ENCODE measurements at places on chromosomes 7 and 10. TPM values are rescaled to one million over a fixed set of nuclear protein-coding genes. Genes with fewer than 3 reads are reported as not detected.
A peak's percentile ranks its signal among the peaks of the same experiment; 100 is the strongest.

- no peak for DNase-seq
These were observed 164.9 kb upstream of the AOAH start for GRCh38 chr7:36889182-36889581.

The ADRB1 gene
- total RNA-seq, result 49.8 TPM

The WEE2 gene
- not detected for total RNA-seq

GRCh38 chr10:88415533-88416130 is 167.5 kb downstream of the RNLS start:
- DNase-seq, result no peak

DNA sequence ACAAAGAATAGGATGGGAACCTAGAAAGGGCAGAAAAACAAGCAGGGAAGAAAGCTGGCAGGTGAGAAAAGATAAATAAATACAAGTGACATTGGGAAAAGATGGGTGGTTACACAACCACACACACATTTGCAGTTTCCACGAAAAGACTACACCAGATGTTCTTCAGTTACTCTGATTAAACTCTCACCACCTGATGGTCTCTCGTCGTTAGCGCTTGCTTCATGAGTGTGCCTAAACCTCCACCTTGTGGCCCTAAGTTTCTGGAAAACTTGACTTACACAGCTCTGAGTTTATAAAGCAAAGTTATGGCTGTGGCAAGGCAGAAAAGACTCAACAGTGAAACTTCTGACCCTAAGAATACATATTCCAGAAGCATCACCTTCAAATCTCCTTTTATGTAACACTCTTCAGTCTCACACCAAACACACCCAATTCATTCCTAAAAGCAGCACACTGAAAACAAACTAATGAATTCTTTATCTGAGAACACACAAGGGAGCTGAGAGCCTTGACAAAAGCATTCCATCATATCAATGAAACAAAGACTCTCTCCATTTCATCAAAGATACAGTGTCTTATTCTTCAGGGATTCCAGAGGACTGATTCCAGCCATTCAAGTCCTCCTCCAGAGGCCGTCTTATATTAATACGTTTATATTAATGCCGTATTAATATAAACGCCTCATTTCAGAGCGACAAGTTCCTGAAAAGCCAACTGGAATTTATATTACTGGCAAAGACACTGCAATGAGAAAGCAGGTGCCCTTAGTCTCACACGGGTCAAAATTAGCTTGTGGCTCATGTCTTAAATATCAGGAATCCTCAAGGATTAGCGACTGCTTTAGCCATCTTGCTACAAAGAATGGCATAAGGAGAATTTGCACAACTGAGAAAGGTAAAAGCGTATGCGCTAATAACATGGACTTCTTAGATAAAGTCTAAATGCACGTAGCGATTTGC is 77.6 kb downstream of the RNF216 start:
- no peak for DNase-seq

- no peak for DNase-seq
These were observed 88.7 kb downstream of the OSBPL3 start for GRCh38 chr7:24891311-24891735.

The AKR1C3 gene
- total RNA-seq, result 48.9 TPM

The USP54 gene
- total RNA-seq, result 22.3 TPM

The MLXIPL gene
- 0.41 TPM for total RNA-seq

DNA sequence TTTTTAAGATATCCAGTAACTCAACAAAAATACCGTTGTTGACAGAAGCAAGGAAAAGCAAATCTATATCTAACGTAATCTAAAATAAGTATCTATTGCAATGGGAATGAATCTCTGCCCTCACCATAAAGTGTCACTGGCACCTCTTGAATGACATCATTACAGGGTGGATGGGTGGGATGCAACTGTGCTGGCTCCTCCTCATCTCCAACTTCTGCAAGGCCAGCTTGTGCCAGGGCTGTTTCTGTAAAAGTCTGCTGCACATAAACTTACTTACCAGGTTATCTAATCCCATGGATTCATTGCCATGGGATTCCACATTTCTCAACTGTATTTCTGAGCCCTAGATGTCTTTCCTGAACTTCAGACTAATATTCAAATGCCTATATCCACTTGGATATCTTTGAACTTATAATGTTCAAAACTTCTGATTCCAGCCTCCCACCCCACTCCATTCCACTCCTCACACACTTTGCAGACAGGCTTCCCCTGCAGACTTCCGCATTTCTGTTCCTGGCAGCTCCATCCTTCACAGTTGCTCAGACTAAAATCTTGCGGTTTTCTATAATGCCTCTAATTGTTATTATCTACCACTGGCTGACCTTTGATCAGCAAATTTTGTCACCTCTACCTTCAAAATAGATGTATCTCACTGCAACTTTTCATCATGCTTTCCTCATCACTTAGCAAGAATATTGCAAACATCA is 10.7 kb downstream of the FGL2 start:
- DNase-seq, result no peak

- no peak for DNase-seq
These were observed 175.1 kb downstream of the COBL start for GRCh38 chr7:51141451-51142003.

GRCh38 chr7:110522061-110522760 is 568.7 kb upstream of the LRRN3 start:
- DNase-seq, result no peak

DNA sequence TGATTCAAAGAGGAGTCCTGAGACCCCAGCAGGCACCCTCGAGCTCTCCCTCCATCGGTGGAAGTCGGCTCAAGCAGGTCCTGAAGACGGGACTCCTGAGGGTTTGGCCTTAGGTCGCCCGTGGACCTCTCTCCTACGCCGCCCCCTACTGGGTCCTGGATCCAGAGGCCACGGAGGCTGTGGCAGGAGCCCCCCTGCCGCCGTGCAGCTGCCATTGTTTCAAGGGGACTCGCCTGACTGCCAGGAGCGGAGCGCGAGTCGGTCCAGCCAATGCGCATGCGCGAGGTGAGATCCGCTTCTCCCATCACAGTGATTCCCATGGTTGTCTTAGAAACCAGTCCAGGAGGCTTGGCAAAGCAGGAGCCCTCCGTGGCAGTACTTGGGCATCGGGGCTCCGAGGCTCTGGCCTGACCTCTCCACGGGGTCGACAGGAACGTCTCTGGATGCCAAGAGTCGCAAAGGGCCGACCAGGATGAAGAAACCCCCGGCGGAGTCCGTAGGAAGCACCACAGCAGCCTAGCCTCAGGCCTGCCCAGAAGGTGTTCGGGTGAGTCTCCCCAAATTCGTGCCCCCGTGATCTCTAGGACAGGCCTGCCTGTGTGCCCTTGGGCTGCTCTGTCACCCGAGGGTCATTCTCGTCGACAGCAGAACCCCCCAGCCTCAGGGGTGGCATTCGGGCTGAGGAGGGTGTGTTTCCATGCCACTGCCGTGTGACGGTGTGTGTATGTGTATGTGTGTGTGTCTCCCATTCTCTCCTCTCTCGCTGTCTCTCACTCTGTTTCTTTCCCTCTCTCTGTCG is 322.3 kb downstream of the ZNF716 start:
- DNase-seq, result no peak

DNA sequence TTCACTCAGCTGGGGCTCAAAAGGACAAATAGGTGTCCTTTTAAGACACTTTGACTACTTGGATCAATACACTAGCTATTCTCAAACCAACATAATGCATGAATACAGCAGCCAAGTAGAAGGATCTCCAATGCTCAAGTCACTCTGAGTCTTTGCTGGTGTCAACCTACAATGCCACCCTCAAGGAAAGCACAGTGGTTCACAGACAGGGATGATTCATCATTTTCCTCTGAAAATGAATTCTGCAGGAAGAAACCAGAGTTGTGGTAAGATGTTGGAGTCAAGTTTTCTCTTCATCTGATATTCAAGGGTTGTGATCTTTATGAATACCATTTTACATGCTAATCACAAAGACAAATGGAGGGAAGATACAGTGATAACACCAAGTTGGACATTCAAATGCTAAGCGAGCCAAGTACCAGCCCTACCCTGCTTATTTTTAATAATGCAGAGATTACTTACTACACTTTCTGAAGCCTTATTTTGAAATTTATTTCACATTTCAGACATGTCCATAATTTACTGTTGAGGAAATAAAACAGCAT is 143.1 kb upstream of the FGFR2 start:
- no peak for DNase-seq

The FAM180A gene
- total RNA-seq, result 4.0 TPM

DNA sequence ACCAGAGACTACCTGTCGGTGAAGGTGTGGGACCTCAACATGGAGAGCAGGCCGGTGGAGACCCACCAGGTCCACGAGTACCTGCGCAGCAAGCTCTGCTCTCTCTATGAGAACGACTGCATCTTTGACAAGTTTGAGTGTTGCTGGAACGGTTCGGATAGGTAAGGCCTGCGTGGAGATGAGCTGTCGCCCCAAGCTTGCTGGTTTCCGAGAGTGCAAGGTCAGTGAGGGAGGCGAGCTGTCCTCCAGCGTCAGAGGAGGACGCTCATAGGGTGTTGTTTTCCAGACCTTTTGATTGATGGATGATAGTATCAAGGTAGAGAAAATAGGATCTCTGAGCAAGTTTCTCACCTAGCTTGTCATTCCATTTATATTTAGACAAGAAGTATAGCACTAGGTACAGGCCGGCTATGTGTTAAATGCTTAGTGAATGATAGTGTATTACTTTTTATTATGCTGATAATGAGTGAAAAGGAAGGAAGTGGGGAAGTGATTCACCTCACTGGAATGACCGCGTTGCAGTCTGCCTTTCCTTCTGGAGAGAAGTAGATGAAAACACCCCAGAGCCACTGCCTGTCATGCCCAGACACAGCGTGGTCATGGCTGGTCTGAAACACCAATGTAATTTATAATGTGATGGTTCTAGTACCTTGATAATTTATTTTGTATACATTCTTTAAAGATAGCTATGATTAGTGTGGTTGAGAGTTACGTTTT is 33.9 kb downstream of the BNIP3 start:
- DNase-seq, result no peak

DNA sequence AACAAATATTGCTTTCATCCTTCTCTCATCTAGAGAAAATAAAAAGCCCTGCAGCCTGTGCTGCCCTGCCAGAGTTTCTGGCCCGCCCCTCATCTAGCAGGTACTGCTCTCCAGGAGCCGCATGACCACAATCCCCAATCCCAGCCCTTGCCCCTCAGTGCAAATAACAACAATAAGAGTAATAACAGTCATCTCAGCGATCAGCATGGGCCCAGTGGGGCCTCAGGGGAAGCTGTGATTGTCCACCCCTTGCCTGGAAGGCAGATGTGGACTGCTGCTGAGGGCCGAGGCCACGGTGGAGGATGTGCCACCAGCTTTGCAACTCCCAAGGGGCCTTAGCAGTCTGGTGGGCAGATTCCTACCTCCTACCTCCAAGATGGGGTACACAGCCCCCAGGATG is 106.1 kb downstream of the CDH23 start:
- no peak for DNase-seq

The CAMK1D gene
- 27.2 TPM for total RNA-seq

GRCh38 chr10:113549856-113550255 is 3.0 kb upstream of the HABP2 start:
- no peak for DNase-seq

- DNase-seq, result no peak
These were observed 38.7 kb upstream of the DLG5 start for GRCh38 chr10:77965294-77965693.

DNA sequence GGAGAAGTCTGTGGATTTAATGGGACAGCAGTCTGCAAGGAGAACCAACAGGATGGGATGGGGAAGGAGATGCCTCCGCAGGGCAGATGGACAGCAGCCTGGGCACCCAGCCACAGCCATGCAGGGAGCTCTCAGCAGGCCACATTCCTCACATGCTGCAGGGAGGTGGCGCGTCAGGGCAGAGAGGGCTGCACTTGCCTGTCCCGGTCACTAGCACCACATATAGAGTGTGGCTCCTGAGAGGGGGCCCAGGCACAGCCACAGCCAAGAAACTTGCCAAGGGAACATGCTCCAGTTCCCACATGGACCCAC is 86.8 kb upstream of the ZMIZ1 start:
- DNase-seq, result no peak

DNA sequence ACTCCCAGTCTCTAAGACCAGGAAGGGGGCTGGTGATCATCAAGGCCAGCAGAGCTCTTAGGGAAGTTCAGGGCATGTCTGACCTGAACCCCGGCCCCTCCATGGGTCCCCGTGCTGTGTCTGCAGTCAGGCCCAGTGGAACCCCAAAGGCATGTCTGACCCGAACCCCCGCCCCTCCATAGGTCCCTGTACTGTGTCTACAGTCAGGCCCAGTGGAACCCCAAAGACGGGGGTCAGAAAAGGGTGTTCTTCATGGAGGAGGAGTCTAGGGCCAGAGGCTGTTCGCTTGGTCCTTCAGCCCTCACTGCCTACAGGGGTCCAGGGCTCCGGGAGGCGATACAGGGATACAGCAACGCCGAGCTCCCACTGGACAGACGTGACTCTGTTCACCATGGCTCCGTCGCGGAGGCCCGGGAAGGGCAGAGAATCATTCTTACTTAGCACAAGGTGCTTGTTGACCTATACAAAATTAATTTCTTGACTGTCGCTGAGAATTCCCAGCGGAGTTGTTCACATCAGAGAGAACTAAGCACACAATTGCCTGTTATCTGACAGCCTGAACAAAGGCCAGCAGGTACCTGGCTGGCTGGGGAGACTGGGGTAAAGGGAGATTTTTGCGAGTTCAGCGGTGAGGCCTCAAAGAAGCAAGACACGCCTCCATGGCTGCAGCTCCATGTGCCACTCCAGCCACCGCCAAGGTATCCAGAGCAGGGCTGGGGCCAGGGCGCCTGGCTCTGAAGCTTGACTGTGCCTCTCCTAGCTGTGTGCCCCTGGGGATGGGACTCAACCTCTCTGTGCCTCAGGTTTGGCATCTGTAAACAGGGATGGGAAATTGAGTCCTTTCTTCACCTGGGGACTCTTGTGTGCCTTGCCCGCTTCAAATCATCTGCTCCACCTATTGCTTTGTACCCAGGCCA is 26.8 kb downstream of the EN2 start:
- no peak for DNase-seq

The INA gene
- total RNA-seq, result not detected

DNA sequence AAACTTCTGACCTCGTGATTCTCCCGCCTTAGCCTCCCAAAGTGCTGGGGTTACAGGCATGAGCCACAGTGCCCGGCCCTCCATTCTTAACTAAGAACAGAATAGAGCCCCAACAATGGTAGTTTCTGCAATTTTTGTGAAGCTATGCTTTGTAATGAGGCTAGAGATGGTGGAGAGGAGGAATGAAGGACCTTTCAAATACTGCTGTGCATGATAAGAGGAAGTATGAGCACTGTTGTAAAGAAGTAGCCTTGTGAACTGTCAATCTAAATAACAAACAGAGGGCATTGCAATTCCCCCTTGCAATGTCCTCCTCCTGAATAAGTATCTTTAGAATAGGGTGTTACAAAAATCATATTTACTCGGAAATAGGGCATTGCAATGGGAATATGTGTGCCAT is 70.2 kb downstream of the EVX1 start:
- DNase-seq, result no peak

- DNase-seq, result peak; percentile 67
These were observed 59.2 kb downstream of the WIPF3 start for GRCh38 chr7:29865526-29865925.

The DCLRE1C gene
- 2.9 TPM for total RNA-seq

The UNCX gene
- not detected for total RNA-seq

GRCh38 chr7:146146831-146147486 is 30.4 kb downstream of the CNTNAP2 start:
- DNase-seq, result no peak
